NCI-H510A (cell line): ENCODE measurements at places on chromosomes 16 and 17.
A peak's percentile ranks its signal among the peaks of the same experiment; 100 is the strongest.

DNA sequence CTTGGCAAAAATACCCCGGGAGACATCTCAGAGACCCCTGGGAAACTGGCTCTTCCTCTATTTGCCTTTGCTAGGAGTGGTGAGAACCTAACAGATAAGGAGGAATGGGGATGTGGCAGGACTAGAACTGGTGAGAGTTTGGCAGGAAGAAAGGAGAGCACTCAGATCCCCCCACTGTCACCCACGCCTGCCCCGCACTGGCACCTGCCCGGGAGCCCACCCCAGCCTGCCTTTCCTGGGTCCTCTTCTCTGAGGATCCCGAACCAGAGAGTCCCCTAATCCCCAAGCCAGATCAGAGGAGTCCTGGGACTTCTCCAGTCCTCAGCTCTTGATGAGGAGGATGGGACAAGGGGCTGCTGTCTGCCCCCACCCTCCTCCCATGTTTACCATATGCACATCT is 3.7 kb downstream of the KCNH6 start:
- no peak for DNase-seq

GRCh38 chr16:57482845-57483545 is 3.3 kb downstream of the DOK4 start:
- no peak for DNase-seq

DNA sequence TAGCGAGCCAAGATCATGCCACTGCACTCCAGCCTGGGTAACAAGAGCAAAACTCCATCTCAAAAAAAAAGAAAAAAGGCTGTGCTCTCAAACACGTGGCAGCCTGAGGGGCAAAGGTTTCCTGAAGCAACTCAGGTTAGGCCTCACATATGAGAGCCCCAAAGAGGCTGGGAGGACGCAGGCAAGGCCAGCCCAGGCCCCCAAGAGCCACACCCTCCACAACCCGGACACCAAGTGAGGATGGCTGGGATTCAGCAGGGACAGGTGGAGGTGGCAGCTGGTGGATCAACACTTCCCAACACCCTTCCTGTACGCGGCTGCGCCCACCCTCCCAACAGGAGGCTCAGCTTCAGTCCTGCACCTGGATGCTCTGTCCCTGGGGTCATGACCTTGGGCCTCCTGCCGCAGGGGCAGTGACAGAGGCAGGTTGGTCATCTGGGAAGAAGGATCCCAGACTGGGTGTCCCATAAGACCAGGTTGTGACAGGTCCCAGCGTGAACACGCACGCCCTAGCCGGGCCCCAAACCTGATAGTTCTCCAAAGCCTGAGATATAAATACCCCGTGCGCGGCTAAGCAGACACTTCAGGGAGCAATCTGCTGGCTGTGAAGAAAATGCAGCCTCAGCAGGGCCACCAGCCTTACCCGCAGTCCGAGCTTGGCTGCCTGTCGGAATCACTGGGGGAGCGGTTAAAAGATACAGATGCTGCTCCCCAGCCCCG is 78.1 kb downstream of the TIMM22 start:
- DNase-seq = no peak

GRCh38 chr17:78366109-78366848 is 6.4 kb upstream of the SOCS3 start:
- no peak for DNase-seq

GRCh38 chr17:48679385-48680096 is 42.8 kb downstream of the PRAC1 start:
- DNase-seq = no peak

GRCh38 chr17:62617894-62618472 is 9.5 kb upstream of the MRC2 start:
- no peak for DNase-seq

DNA sequence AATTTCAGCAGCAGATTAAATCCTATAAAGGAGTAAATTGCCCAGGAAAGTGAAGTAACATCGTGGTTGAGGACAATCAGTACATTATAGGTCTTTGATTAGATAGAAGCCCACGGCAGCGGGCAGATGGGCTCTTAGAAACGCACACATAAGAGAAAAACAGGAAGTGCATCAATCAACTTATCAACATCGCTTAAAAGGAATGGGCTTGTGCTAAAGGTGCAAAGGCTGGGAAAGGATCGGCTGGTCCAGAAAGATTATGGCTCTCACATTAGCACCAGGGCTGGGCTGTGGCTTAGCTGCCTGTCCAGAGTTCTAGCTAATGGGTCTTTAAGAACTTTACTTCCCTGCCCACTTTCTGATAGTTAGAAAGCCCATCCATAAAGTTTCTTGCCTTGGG is 292.0 kb upstream of the TNRC6C start:
- no peak for DNase-seq

GRCh38 chr17:28141313-28141712 is 98.8 kb downstream of the NLK start:
- DNase-seq = no peak

DNA sequence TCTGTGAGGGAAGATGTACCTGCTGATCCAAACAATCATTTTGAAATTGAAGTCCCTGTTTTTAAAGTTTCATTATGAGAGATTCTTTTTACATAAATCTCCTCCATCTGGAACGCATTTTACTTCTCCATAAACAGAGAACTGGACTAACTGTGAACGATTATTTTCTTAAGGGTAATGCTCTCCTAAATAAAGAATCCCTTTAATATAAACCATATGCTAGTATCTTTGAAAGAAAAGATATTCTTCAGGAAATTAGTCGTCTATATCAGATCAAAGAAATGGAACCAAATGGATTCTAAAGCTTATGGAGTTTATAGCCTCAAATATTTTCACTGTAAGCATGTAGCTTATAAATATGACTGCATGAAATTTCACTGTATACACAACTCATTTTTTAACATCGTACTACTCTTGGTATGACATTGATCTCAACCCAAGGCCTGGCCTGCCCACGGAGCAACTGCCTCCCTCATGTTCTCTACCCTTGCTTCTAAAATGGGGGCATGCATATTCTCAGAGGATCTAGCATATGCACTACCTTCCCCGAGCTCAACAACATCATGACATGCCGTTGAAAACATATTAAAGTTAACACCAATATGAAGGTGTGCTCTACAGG is 66.4 kb downstream of the MYH10 start:
- no peak for DNase-seq

GRCh38 chr16:89101303-89102040 is 7.8 kb downstream of the ACSF3 start:
- DNase-seq = no peak

GRCh38 chr17:67266496-67266895 is 21.5 kb upstream of the HELZ start:
- no peak for DNase-seq

GRCh38 chr16:80670170-80670865 is 129.5 kb downstream of the DYNLRB2 start:
- no peak for DNase-seq

DNA sequence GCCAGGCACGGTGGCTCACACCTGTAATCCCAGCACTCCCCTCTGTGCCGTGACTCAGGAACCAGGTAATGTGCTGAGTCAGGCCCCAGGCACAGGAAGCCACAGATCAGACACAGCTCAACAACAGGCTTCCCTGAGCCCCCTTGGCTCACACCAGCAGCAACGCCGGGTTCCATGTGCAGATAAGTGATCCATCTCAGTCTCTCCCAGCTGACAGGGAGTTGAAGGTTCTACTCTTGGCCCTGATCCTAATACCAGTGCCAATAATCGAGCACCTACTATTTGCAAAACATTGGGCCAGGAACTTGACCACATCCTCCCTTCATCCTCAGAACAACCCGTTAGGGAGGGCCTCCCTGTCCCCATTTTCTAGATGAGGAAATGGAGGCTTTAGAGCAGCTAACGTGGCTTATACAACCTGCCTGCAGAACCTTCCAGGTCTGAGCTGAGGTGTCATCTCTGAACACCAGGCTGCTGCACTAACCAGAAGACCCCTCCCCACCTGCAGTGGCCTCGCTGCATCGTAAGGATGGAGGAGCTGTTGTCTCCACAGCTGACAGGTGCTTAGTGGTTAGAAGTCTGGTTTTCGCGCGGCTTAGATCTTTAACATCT is 64.8 kb upstream of the AMZ2 start:
- DNase-seq = no peak

- DNase-seq = no peak
These were observed 331 bp upstream of the ZNF287 start for GRCh38 chr17:16569358-16569712.

DNA sequence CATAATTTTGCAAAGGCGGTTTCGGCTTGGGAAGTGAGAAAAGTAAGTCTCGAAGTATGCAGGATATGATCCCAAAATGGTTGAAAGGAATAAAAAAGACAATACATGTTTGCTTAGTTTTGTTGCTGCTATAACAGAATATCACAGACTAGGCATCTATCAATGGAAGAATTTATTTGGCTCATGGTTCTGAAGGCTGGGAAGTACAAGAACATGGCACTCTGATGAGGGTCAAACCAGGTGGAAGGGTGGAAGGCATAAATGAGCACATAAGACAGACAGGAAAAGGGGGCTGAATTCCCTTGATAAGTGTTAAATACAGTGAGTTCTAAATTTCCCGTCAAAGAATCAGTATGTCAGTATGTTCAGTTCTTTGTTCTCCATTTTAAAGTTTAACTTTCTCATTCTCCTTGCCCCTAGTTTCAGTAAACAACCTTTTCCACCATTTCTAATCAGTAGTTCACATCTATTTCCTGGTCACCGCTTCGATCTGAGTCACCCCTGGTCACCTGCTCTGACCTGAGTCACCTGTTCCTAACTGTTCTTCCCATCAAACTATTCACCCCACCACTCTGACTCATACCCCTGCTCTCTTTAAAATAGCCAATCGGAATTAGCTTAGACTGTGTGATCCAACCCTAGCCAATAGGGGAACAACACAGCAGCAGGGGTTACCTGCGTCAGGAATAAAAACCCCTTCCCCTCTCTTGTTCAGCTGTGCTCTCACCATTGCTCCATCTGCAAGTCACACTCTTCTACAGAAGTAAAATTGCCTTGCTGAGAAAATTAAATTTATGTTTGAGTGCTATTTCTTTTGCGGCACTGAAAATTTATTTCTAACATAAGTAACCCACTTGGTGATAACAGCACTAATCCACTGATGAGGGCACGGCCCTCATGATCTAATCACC is 240.8 kb downstream of the STX8 start:
- no peak for DNase-seq

DNA sequence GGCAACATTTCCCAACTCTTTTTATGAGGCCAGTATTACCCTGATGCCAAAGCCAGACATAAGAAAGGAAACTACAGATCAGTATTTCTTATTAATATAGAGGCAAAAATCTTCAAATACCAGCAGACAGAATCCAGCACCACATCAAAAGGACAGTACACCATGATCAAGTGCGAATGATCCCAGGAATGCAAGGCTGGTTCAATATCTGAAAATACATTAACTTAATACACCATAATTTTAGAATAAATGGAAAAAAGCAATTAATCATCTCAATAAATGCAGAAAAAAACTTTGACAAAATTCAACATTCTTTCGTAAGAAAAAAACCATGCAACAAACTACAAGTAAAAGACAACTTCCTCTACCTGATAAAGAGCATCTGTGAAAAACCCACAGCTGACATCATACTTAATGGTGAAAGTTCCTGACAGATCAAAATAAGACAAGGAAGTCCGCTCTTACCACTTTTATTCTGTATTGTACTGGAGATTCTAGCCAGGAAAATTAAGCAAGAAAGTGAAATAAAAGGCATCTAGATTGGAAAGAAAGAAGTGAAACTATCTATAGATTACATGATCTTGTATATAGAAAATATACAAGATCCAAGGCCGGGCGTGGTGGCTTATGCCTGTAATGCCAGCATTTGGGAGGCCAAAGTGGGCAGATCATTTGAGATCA is 26.4 kb upstream of the MAPK3 start:
- no peak for DNase-seq

- no peak for DNase-seq
These were observed 2.6 kb downstream of the NT5C start for GRCh38 chr17:75128694-75129505.

DNA sequence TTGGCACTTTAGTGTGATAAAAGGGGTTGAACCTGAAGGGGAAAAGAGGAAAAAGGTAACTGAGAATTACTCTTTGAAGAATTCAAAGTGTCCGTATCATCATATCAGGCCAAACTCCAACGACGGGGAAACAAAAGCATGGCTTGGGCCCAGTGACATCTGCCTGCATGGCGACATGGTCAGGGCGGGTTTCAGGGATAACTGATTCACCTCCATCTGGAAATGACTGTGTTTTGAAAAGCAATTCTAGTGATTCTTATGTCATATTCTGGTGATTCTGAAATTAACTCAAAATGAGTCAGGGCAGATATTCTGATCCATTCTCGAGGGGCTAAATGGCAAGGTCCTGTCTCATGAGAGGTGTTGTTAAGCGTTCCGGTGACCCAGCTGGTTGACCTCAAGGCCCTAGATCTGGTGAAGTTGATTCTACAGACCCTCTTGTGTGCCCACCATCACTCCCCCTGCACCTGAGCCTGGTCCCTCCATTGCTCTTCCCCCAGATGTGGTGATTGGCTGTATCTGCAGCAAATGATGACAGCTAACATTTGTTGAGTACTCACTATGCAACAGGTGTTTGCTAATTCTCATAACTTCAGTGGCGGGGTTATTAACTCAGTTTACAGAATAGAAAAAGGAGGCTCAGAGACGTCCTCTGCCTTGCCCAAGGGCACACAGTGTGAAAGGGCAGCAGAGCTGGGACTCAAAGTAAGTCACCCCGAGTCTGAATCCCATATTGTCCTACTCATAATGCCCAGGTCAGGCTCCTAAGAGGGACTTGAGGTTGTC is 251.8 kb downstream of the MAF start:
- DNase-seq = no peak

- DNase-seq = no peak
These were observed 579 bp upstream of the LRRC59 start for GRCh38 chr17:50397919-50398285.

DNA sequence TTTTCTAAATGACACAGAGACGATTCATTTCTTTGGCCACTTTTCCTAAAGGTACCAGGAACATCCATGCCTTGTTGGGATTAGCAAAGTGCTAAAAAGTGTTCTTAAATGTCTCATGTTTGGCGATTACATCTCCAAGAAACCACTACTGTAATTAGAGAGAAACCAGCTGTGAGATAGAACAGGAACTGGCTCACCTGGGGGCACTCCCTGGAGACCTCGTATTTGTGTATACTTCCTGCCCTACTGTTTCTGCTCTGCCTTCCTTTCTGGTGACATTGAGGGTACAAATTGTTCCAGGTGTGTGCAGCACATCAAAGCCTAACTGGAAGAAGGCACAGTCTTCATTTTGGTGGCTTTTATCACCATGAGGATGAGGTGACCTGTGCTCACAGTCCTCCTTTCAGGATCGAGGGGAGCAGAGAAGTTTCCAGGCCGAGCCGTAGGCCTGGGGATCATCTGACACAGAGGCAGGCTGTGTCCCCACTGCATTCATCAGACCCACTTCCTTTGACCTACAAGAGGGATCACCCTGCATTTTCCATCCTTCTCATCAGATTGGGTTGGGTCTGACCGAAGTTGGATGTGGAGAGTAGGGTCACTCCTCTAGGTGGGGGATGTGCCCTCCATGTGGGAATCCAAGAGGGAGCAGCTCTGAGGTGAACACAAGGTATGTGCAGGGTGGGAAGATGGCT is 23.7 kb downstream of the CCL4 start:
- no peak for DNase-seq

- peak; percentile 21 for DNase-seq
These were observed 630 bp downstream of the GRB2 start for GRCh38 chr17:75404731-75405364.

- DNase-seq = no peak
These were observed 420.4 kb downstream of the WWOX start for GRCh38 chr16:78519896-78520295.

- DNase-seq = no peak
These were observed 44.9 kb upstream of the ETV4 start for GRCh38 chr17:43591001-43591400.

- DNase-seq = no peak
These were observed 9.4 kb downstream of the MAP3K14 start for GRCh38 chr17:45307290-45308015.
